ENCODE measurements at places on chromosomes 16 and 17.

- DNase-seq: no peak
These were observed 527 bp upstream of the MGAT5B start for GRCh38 chr17:76867578-76868175.

DNA sequence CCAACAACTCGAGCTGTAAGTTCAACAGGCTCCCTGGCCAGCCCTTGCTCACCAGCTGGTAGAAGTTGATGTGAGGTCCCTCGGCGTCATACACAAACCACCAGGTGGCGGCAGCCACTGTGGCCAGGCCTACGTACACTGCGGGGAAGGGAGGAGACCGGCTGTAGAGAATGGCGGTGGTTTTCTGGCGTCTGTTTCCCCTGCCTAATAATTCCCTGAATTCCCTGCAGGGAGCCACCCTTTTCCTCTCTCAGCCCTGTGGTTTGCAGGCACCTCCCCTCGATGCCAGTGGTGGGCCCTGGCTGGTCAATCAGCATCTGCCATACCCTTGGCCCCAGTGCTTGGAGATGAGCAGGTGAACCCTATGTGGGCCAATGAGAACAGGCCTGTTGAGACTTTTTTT lies 18.9 kb upstream of the P2RX1 start:
- DNase-seq: peak; percentile 29

DNA sequence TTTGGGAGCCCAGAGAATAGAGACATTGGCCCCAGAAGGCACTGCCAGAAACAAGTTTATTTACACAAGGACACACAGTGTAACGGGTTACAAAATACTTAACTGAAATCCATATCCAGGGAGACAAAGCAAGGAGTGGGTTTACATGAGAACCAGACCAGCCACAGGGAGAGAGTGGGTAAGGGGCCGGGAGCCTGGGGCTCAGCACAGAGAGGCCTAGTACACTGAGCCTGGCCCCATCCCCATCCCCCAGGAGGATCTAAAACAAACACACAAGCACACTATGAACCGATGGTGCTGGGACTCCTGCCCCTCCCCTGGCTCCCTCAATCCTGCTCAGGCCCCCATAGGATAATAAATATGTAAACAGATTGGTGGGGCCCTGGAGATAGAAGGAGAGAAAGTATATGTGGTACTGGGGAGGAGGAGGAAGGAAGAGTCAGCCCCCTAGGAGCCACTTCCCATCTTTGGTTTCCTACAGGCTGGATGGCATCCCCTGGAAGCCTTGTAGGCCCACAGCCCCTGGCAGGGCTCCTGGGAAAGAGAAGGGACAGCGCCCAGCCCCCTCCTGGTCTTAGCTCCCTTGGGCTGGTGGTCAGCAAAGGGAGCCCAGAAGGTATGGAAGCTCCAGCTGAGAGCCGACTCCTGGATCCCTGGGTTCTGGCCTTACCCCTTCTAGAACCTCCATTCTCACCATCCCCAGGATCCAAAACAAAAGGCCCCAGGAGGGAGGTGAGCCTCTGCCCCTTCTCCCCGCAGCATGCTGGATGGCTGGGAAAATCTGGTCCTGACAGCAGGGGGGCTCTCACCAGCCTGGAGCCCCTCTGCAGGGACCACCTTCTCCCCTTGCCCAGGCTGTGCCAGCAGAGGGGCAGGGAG lies 6.4 kb downstream of the G6PC3 start:
- DNase-seq: no peak

GRCh38 chr17:29565643-29566472 lies 979 bp downstream of the ABHD15 start:
- peak; percentile 57 for DNase-seq

GRCh38 chr16:89691231-89691985 lies 4.9 kb downstream of the CDK10 start:
- DNase-seq: no peak

- no peak for DNase-seq
These were observed 77.3 kb downstream of the USP22 start for GRCh38 chr17:20965492-20965891.

GRCh38 chr16:1696863-1697262 lies 9.1 kb upstream of the MAPK8IP3 start:
- no peak for DNase-seq

DNA sequence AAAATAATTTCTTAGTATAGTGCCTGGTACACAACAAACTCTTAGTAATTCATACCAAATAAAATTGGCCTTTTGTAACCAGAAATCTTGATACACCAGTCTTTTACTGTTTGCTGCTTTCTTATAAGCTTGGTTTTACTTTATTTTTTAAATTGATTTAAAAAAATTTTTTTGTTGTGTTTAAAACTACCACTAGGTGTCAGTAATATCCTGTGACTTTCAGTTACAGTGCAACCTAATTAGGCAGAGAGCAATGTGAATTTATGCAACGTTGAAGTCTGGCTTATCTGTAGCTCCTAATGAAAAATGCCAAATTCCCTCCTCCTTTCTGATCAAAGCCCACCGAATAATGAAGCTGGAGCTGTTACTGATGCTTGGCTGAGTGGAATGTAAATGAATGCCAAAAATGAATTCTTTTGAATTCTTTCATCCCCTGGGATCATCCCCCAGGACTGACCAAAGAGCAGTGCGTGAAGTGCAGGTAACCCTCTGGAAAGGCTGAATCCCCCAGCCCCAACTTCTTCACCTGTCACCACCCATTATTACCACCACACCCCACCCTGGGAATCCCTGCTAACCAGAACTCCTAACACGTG lies 3.8 kb downstream of the ERCC4 start:
- no peak for DNase-seq

DNA sequence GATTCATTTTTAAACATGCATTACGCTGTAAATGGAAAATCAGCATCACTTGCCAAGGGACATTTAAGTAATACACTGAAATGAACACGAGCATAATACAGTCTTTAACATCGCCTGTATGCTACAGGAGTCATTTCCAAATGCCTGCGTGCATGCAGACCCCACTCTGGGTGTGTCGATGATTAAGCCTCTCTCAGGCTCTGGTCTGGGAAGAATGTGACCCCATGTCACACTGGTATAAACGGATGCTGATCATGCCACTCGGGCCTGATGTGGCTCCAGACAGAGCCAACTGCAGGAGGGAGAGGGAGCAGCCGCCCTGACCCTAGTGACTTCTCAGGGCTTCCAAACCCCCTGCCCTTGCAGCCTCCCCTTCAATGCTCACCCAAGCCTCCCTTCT lies 10.8 kb downstream of the EMP2 start:
- DNase-seq: no peak

DNA sequence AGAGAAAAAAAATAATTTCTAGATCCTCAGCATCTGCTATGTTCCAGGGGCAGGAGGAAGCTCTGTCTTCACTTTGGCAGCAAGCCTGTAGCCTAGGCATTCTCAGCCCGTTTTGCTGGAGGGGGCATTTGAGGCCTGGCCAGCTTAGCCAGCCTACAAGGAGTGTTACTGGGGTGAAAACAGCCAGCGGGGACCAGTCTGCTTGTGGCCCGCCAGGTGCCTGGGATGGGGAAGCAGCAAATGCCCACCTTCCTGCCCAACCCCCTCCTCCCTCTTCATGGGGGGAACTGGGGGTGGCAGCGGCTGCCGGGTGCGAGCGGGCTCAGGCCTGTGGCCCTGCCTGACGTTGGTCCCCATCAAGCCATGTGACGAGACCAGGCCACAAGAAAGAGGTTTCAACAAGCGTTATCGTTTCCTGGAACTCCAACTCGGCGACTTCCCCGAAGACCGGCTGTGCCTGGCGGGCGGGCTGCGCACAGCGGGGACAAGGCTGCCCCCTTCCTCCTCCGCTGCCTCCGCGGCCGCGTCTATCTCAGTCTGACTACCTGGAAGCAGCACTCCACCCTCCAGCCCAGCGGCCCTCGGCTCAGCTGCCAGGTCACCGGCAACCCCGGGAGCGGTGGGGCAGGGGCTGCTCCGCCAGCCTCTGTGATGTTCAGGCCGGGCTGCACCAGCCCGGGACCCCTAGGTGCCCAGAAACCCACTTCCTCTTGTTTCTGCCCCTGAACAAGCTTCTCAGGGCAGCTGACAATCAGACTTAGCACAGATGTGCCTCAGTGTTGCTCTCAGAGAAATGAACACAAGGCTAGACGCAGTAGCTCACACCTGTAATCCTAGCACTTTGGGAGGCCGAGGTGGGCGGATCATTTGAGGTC lies 22.9 kb downstream of the SOCS1 start:
- DNase-seq: peak; percentile 75

- no peak for DNase-seq
These were observed 17.7 kb downstream of the RAI1 start for GRCh38 chr17:17698869-17699351.

GRCh38 chr17:10907370-10907769 lies 69.5 kb upstream of the PIRT start:
- DNase-seq: no peak

GRCh38 chr17:76032073-76032779 lies 5.1 kb upstream of the EVPL start:
- no peak for DNase-seq

DNA sequence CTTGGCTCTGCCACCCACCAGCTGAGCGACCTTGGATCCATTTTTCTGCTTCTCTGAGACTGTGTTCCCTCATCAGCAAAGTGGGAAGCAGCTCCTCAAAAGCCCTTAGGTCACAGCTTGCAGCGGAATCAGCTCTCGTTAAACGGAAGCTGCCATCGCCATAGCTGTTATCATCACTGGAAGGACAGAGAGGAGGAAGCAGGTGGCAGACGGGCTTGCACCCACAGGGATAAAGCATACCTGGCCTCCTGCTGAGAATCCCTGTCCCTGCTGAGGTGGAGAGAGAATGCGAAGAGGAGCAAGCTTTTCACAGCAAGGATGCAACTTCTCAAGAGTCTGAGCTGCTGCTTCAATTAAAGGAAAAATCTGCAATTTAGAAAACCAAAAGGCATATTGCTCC lies 106.6 kb downstream of the CLEC16A start:
- no peak for DNase-seq

DNA sequence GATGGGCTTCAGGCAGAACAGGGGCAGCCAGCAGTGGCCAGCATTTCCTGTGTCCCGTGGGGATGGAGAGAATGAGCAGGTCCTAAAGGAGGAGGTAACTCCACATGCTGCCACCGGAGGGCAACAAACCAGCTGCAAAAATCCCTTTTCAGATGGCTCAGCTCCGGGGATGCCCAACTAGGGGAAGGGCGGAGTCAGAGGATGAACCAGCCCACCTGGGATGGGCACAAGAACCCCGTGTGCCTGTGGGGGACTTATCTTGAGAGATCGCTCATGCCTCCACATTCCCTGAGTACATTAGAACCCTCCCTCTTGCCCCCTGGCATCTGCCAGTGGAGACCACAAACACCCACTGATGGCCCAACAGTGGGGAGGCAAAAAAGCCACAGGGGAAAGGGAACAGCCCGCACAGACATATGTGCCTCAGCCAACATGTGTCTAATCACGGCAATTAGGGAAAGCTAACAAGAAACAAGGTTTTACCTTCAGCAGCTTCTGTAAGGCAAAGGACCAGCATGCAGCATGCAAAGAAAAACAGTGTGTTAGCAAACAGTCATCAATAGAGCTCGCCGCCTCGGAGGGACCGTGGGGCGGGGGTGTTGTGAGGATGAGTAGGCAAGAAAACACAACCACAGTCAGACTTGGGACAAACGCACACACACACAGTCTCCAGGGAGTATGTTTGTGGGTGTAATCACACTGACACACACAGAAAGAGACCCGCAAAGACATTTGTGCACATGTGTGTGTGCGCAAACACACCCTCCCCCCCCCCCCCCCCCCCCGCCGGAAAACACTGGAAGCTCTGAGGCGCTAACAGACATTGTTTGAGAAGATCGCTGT lies 64.0 kb downstream of the MYO18A start:
- DNase-seq: peak; percentile 27

Data from activated CD4-positive, alpha-beta T cell treated with anti-CD3 and anti-CD28 coated beads, Interleukin-2, amount 50 U/mL, for 1 hour (primary cell).